ENCODE measurements at places on chromosomes 5 and 9. TPM values are rescaled to one million over a fixed set of nuclear protein-coding genes. Genes with fewer than 3 reads are reported as not detected.

PCDHB7 gene
- not detected for total RNA-seq

HTR4 gene
- not detected for total RNA-seq

PCDHB3 gene
- total RNA-seq, result not detected

CCDC152 gene
- total RNA-seq, result 4.2 TPM

FOXD4L5 gene
- 0.79 TPM for total RNA-seq

PCSK1 gene
- not detected for total RNA-seq

MLANA gene
- total RNA-seq, result not detected

PCDHGA11 gene
- 1.5 TPM for total RNA-seq

PAEP gene
- not detected for total RNA-seq

COL23A1 gene
- total RNA-seq, result 0.20 TPM

ANKRD33B gene
- total RNA-seq, result 23.4 TPM

INSL6 gene
- not detected for total RNA-seq

TXNDC8 gene
- total RNA-seq, result not detected

C1QTNF2 gene
- total RNA-seq, result not detected

SIMC1 gene
- 63.5 TPM for total RNA-seq

FRMPD1 gene
- total RNA-seq, result not detected

IRF1 gene
- 304 TPM for total RNA-seq

IL4 gene
- total RNA-seq, result not detected

PFN3 gene
- total RNA-seq, result not detected

PCDHGA3 gene
- total RNA-seq, result 0.32 TPM

SPINK7 gene
- not detected for total RNA-seq

ZBTB43 gene
- total RNA-seq, result 19.5 TPM

TICAM2 gene
- total RNA-seq, result 5.4 TPM

CDH9 gene
- total RNA-seq, result not detected

TMEM38B gene
- 35.2 TPM for total RNA-seq

ANGPTL2 gene
- total RNA-seq, result not detected

SLC36A3 gene
- not detected for total RNA-seq

SMIM33 gene
- total RNA-seq, result not detected

KIF20A gene
- total RNA-seq, result 0.47 TPM

HK3 gene
- total RNA-seq, result 0.12 TPM
